ENCODE measurements at places on chromosomes 1 and 21.

GRCh38 chr21:31730712-31731055 lies 1.2 kb downstream of the SCAF4 start:
- DNase-seq = peak; percentile 23
- H3K4me1 ChIP-seq = peaks cover 24% of the 10 kb centered on the region
- no peaks in the 10 kb centered on the region for H3K36me3 ChIP-seq
- H3K4me3 ChIP-seq = peak overlapping the region; percentile 95
- peak overlapping the region; percentile 67 for H3K27ac ChIP-seq
- no peaks in the 10 kb centered on the region for H3K27me3 ChIP-seq

DNA sequence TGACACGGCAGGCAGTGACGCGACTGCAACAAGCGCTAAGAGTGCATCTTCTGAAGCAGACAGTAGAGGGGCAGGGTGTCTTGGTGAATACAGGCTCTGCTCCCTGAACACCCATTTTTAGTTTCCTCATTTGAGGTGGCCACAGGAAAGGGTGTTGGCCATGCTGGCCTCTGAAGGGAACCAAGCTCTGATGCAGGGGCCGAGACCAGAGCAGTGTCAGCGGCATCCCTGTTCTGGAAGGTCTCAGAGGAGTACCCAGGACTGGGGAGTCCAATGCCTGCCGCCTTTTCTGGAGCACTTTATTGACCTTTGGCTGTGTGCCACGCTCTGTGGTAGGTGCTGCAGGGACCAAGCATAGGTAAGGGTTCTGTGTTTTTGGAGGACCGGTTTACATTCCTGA lies 100.4 kb downstream of the KCNJ6 start:
- no peak overlapping the region for H3K4me3 ChIP-seq
- no peak for DNase-seq
- H3K27ac ChIP-seq = no peak overlapping the region
- H3K4me1 ChIP-seq = no peaks in the 10 kb centered on the region
- no peaks in the 10 kb centered on the region for H3K27me3 ChIP-seq

- H3K36me3 ChIP-seq = no peaks in the 10 kb centered on the region
- no peak overlapping the region for H3K4me3 ChIP-seq
- DNase-seq = no peak
- H3K27ac ChIP-seq = no peak overlapping the region
- H3K4me1 ChIP-seq = no peaks in the 10 kb centered on the region
Measured at GRCh38 chr1:147919896-147920295, 8.3 kb upstream of the GPR89B start.

GRCh38 chr1:74246315-74246714 lies 11.1 kb downstream of the TNNI3K start:
- H3K36me3 ChIP-seq = no peaks in the 10 kb centered on the region
- peak; percentile 42 for DNase-seq
- H3K27me3 ChIP-seq = no peaks in the 10 kb centered on the region
- no peak overlapping the region for H3K27ac ChIP-seq
- peaks cover 4% of the 10 kb centered on the region for H3K4me1 ChIP-seq

DNA sequence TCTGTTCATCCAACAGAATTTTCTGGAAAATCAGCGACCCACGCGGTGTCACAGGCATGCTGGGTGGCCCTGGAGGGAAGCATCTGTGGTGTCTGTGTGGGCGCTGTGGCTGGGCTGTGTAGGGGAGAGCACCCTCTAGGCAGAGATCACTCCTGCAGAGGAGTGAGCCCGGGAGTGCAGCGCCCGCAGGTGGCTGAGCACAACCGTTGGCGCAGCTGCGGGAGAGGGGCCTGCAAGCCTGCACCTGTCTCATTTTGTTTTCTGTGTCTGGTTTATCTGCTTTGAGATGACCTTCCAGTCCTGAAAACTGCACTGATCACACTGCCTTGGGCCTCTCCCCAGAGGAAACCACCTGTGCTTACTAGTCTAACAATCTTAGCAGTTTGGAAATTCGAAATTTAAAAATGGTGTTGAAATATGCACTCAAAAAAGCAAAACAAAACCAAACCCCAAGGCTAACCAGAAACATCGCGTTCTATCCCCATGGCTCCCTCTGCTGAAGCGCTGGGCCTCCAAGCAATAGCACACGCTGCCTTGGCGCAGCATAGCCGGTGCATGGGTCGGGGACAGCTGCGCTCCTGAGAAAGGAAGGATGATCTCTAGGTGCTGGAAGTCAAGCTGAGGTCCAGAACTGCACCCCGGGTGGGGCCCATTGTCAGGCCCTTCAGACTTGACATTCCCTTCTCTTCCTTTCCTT lies 4.8 kb downstream of the FAM3B start:
- no peak overlapping the region for H3K27ac ChIP-seq
- H3K4me3 ChIP-seq = no peak overlapping the region
- H3K27me3 ChIP-seq = peaks cover 10% of the 10 kb centered on the region

DNA sequence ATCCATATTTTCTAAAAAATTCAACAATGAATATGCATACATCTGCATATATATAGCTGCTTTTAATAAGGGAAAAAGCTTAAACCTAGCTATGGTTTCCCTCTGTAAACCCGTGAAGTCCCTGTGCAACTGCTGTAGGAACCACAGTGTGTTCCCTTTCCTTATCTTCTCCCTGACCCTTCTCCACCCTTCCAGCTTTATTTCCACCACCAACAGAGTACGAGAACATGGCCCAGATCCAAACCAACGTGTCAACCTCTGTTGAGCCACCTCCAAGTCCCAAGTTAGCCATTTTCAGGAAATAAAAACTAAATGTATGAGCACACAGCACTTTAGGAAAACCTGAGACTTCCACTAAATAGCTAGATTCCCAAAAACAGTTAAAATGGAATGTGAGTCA lies 20.3 kb downstream of the SUSD4 start:
- H3K4me1 ChIP-seq = peaks cover 6% of the 10 kb centered on the region
- no peak overlapping the region for H3K4me3 ChIP-seq
- no peaks in the 10 kb centered on the region for H3K27me3 ChIP-seq
- no peaks in the 10 kb centered on the region for H3K36me3 ChIP-seq

- H3K27ac ChIP-seq = no peak overlapping the region
- H3K4me1 ChIP-seq = no peaks in the 10 kb centered on the region
- no peaks in the 10 kb centered on the region for H3K36me3 ChIP-seq
- no peak overlapping the region for H3K4me3 ChIP-seq
- DNase-seq = no peak
Measured at GRCh38 chr1:45148209-45148825, 58.1 kb downstream of the ZSWIM5 start.

DNA sequence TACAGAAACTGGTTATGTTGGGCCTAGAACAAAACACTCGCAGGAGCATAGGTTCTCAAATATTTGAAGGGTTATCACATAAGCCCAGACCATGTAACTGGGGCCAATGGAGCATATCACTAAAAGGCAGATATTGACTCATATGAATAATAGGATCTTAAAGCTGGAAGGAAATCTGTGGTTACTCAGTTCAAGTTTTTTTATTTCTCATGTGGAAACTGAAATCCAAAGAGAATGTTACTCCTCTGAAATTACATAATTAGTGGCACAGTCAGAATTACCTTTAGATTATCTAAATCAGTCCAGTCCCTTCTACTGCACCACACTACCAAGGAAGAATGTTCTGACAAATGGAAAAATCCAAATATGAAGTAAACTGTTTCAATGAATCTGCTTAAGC lies 12.0 kb downstream of the SLAMF8 start:
- no peak overlapping the region for H3K4me3 ChIP-seq
- DNase-seq = peak; percentile 26
- no peaks in the 10 kb centered on the region for H3K4me1 ChIP-seq
- H3K36me3 ChIP-seq = no peaks in the 10 kb centered on the region
- H3K27ac ChIP-seq = no peak overlapping the region
- H3K27me3 ChIP-seq = no peaks in the 10 kb centered on the region

DNA sequence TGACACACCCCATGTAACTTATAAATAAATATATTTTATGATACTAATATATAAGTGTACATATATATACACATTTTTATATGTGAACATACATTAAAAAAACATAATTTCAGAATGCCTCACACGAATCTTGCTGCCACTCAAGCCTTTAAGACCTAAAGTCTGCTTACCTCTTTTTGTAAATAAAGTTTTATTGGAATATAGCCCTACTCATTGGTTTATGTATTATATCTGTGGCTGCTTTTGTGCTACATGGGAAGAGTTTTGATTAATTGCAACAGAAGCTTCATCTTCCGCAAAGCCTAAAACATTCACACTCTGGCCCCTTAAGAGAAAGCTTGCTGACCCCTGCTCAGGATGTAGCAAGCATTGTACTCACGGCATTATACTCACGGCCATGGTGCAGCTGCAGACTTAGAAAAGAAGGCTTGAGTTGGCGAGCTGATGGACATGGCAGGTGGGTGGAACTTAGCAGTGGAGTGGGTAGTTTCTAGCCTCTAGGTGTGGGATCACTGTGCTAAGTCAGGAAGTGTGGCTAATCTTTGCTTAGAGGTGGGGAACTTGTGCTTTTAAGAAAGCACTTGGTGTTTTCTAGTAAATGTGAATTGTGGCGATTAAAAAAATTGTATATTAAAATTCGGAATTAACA lies 80.8 kb downstream of the DYRK1A start:
- peaks cover 31% of the 10 kb centered on the region for H3K4me1 ChIP-seq
- H3K4me3 ChIP-seq = no peak overlapping the region
- H3K27me3 ChIP-seq = no peaks in the 10 kb centered on the region
- H3K36me3 ChIP-seq = no peaks in the 10 kb centered on the region
- no peak overlapping the region for H3K27ac ChIP-seq
- DNase-seq = no peak

DNA sequence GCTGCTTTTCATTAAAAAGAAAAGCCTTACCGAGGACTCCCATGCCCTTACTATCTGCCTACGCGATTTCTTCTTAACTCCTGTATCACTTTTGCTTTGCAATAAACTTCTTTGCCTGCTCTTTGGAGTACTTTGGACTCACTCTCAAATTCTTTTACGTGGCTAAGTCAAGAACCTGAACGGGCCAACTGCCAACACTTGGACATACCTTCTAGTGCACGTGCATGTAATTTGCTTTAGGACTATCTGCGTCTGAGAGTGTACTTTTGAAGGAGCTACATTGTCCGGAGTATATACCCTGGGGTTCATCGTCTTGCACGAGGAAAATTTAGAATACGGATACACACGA lies 3.6 kb upstream of the OTUD3 start:
- H3K27me3 ChIP-seq = peaks cover 8% of the 10 kb centered on the region
- H3K4me1 ChIP-seq = peaks cover 8% of the 10 kb centered on the region
- no peak overlapping the region for H3K27ac ChIP-seq
- no peak overlapping the region for H3K4me3 ChIP-seq

- no peaks in the 10 kb centered on the region for H3K36me3 ChIP-seq
- no peak overlapping the region for H3K27ac ChIP-seq
- H3K27me3 ChIP-seq = no peaks in the 10 kb centered on the region
- no peak for DNase-seq
- H3K4me3 ChIP-seq = no peak overlapping the region
Measured at GRCh38 chr21:15557925-15558324, 171.9 kb upstream of the USP25 start.

- DNase-seq = no peak
- H3K4me1 ChIP-seq = peaks cover 2% of the 10 kb centered on the region
- no peak overlapping the region for H3K4me3 ChIP-seq
- no peaks in the 10 kb centered on the region for H3K27me3 ChIP-seq
- no peak overlapping the region for H3K27ac ChIP-seq
Measured at GRCh38 chr1:168498956-168499687, 44.7 kb downstream of the XCL2 start.

GRCh38 chr1:113058941-113059706 lies 13.9 kb upstream of the LRIG2 start:
- no peaks in the 10 kb centered on the region for H3K4me1 ChIP-seq
- no peak overlapping the region for H3K4me3 ChIP-seq
- DNase-seq = no peak
- no peaks in the 10 kb centered on the region for H3K36me3 ChIP-seq

DNA sequence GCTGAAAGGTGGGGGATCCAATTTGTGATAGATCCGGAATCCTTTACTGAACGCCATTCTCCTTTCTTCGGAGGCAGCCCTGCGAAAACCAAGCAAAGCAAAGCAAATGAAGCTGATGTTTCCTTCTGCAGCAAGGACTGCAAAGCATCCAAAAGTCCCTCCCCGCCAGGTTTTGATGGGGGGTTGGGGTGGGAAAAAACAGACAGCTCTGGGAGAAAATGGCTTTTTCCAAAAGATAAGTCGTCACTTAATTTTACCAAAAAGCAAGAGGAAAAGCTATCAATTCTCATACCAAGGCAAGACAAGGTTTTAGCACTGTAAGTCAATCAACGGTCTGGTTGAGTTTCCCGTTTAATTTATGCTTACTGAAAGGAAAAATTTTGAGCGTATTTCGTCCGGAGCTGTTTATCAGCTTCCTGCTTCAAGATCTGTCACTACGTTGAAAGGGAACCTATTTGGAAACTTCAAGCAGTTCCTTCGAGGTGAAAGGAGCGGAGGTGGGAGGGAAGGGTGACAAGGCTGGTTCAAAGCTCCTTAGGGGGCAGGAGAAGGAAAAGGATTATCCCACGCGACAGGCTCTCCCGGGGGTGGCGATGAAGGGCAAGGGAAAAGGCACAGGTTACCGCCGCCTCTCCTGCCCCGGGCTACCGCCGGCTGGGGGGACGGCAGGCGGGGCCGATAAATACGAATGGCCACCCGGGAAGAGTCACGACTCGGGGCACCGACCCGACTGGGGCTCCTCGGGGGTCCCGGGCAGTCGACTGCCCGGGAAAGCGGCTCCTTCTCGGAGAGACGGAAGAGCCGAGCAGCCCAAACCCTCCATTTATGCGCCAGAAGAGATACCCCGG lies 750 bp downstream of the SYNJ1 start:
- no peak for DNase-seq
- H3K27ac ChIP-seq = peak overlapping the region; percentile 84
- H3K36me3 ChIP-seq = no peaks in the 10 kb centered on the region
- peak overlapping the region; percentile 85 for H3K4me3 ChIP-seq
- H3K27me3 ChIP-seq = no peaks in the 10 kb centered on the region

- DNase-seq = no peak
- peak overlapping the region; percentile 99 for H3K27ac ChIP-seq
- no peaks in the 10 kb centered on the region for H3K27me3 ChIP-seq
- peaks cover 21% of the 10 kb centered on the region for H3K4me1 ChIP-seq
- H3K4me3 ChIP-seq = peak overlapping the region; percentile 92
Measured at GRCh38 chr1:29179641-29180184, 2.0 kb downstream of the SRSF4 start.
